ENCODE measurements at places on chromosomes 12 and 14. TPM values are rescaled to one million over a fixed set of nuclear protein-coding genes. Genes with fewer than 3 reads are reported as not detected.
A peak's percentile ranks its signal among the peaks of the same experiment; 100 is the strongest.

The PDE3A gene
- polyA plus RNA-seq: 4.9 TPM

The CYP46A1 gene
- 3.5 TPM for polyA plus RNA-seq

- no peaks in the 10 kb centered on the region for H3K4me1 ChIP-seq
- H3K36me3 ChIP-seq: peaks cover 21% of the 10 kb centered on the region
- no peak overlapping the region for H3K4me3 ChIP-seq
- H3K27ac ChIP-seq: no peak overlapping the region
- H3K27me3 ChIP-seq: no peaks in the 10 kb centered on the region
- DNase-seq: no peak
Observed at GRCh38 chr14:73220061-73220460, 17.2 kb upstream of the PAPLN start.

- no peaks in the 10 kb centered on the region for H3K36me3 ChIP-seq
- H3K27me3 ChIP-seq: no peaks in the 10 kb centered on the region
- H3K4me3 ChIP-seq: no peak overlapping the region
- no peak overlapping the region for H3K27ac ChIP-seq
- H3K4me1 ChIP-seq: no peaks in the 10 kb centered on the region
Observed at GRCh38 chr14:97277711-97278110, 480.5 kb downstream of the VRK1 start.

GRCh38 chr14:77616133-77616453 is 344 bp downstream of the SPTLC2 start:
- no peaks in the 10 kb centered on the region for H3K36me3 ChIP-seq
- H3K27me3 ChIP-seq: no peaks in the 10 kb centered on the region
- H3K4me3 ChIP-seq: peak overlapping the region; percentile 71
- DNase-seq: no peak
- peak overlapping the region; percentile 76 for H3K27ac ChIP-seq
